Activated T-helper 1 cell treated with anti-CD3 and anti-CD28 coated beads, Interleukin-12 subunit alpha, Interleukin-12 subunit beta, Interleukin-2, Interleukin-4 antibody, amounts not matched to agents 30 ng/mL and 10 ng/mL and 1 ng/mL, durations not matched to agents 14 hours and 24 hours and 36 hours (primary cell): ENCODE measurements at places on chromosomes 2 and 18.

- H3K27me3 ChIP-seq: peaks cover 36% of the 10 kb centered on the region
- no peak overlapping the region for H3K27ac ChIP-seq
- no peak overlapping the region for H3K4me3 ChIP-seq
- H3K4me1 ChIP-seq: peaks cover 4% of the 10 kb centered on the region
- no peaks in the 10 kb centered on the region for H3K36me3 ChIP-seq
- no peak for DNase-seq
These were observed 24.8 kb downstream of the SH3RF3 start for GRCh38 chr2:109153807-109154206.

- H3K27me3 ChIP-seq: no peaks in the 10 kb centered on the region
- peaks cover 11% of the 10 kb centered on the region for H3K4me1 ChIP-seq
- peak overlapping the region; percentile 71 for H3K27ac ChIP-seq
- no peak overlapping the region for H3K4me3 ChIP-seq
These were observed 24.1 kb downstream of the PSMG2 start for GRCh38 chr18:12726774-12727550.

GRCh38 chr2:217689053-217689452 is 313.7 kb downstream of the TNS1 start:
- DNase-seq: no peak
- H3K36me3 ChIP-seq: no peaks in the 10 kb centered on the region
- no peaks in the 10 kb centered on the region for H3K4me1 ChIP-seq
- H3K4me3 ChIP-seq: no peak overlapping the region
- no peak overlapping the region for H3K27ac ChIP-seq

DNA sequence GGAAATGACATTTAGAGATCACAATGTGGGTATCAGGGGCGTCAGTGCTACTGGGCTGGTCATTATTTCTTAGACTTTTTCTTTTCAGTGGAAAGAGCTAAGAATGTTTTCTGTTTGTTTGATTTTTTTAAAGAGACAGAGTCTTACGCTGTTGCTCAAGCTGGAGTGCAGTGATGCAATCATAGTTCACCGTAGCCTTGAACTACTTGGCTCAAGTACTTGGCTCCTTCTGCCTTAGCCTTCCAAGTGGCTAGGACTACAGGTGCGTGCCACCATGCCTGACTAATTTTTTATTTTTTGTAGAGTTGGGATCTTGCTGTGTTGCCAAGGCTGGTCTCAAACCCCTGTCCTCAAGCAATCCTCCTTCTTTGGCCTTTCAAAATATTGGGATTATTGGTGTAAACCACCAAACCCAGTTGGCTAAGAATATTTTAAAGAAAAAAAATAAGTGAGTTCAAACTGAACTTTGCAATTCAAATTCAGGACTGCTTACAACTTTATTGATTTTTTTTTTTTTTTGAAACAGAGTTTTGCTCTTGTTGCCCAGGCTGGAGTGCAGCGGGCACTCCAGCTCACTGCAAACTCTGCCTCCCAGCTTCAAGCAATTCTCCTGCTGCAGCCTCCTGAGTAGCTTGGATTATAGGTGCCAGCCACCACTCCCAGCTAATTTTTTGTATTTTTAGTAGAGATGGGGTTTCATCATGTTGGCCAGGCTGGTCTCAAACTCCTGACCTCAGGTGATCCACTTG is 154.2 kb downstream of the MIB1 start:
- peaks cover 12% of the 10 kb centered on the region for H3K27me3 ChIP-seq
- H3K27ac ChIP-seq: no peak overlapping the region
- H3K36me3 ChIP-seq: no peaks in the 10 kb centered on the region
- no peak overlapping the region for H3K4me3 ChIP-seq
- DNase-seq: no peak

GRCh38 chr2:72963423-72964145 is 46.3 kb downstream of the EMX1 start:
- H3K36me3 ChIP-seq: no peaks in the 10 kb centered on the region
- no peak overlapping the region for H3K4me3 ChIP-seq
- no peak for DNase-seq
- H3K4me1 ChIP-seq: peaks cover 8% of the 10 kb centered on the region
- H3K27me3 ChIP-seq: no peaks in the 10 kb centered on the region
